ENCODE measurements at places on chromosomes 13 and 19. TPM values are rescaled to one million over a fixed set of nuclear protein-coding genes. Genes with fewer than 3 reads are reported as not detected.

Gene SUPT5H
- total RNA-seq, result 195 TPM

Gene A1BG
- total RNA-seq, result 18.4 TPM

Gene SARS2
- total RNA-seq, result 32.0 TPM

Gene KLK14
- total RNA-seq, result 0.59 TPM

Gene MEIOSIN
- not detected for total RNA-seq

Gene SLC46A3
- 13.1 TPM for total RNA-seq
